Activated CD4-positive, alpha-beta T cell treated with anti-CD3 and anti-CD28 coated beads for 1 hour (primary cell): ENCODE measurements at places on chromosomes 16 and 17.

DNA sequence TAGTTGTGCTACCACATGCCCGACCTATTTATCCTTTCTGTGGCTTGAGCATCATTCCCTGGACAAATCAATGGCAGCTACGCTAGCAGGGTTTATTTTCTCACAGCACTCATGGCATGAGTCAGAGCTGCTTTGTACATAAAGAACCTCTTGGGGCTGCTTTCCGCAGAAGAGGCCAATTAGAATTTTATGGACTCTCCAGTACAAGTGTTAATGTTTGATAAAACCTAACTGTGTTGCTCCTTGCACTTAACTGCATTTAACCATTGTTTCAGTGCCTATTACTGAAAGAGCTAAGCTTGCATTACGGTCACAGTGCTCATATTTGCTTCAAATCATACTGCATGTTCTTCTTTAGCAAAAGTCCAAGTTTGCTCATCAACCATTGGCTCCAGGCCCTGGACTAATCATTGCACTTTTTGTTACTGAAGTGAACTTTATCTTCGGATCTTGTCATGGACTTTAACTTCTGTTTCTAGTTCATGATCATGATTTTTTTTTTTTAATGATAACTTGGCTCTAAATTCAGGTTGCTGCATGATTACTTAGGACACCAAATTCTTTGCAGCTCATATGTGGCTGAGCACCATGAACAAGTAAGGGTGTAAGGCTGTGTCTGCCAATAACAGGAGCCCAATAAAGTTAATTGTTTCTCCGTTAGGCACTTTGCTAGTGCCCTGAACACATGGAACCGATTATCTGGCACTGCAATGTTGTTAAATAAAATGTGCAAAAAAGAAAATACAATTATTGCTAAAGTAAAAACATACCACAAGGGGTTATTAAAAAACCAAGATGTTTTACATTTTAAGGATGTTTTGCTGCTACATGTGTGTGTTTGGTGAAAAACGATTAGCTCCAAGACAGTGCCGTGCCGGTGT, 492.2 kb downstream of the KCNJ2 start:
- no peak for DNase-seq

DNA sequence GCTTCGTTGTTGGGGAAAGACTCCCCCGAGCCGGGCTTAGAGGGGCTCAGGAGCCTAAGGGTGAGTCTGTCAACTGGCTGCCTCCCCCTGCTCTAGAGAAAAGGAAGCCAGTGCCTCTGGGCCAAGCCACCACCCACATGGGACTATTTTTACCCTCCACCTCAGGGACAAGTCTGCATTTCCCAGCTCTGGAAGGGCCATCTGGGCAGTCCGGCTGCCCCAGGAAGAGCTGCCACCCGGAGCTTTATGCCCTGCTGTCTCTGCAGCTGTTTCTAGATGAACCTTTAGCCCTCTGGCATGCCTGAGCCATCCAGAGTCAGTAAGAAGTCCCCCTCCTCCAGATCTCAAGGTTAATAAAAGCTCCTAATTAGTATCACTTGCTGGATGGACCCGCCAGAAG, 5.3 kb upstream of the RPRML start:
- DNase-seq, result no peak

DNA sequence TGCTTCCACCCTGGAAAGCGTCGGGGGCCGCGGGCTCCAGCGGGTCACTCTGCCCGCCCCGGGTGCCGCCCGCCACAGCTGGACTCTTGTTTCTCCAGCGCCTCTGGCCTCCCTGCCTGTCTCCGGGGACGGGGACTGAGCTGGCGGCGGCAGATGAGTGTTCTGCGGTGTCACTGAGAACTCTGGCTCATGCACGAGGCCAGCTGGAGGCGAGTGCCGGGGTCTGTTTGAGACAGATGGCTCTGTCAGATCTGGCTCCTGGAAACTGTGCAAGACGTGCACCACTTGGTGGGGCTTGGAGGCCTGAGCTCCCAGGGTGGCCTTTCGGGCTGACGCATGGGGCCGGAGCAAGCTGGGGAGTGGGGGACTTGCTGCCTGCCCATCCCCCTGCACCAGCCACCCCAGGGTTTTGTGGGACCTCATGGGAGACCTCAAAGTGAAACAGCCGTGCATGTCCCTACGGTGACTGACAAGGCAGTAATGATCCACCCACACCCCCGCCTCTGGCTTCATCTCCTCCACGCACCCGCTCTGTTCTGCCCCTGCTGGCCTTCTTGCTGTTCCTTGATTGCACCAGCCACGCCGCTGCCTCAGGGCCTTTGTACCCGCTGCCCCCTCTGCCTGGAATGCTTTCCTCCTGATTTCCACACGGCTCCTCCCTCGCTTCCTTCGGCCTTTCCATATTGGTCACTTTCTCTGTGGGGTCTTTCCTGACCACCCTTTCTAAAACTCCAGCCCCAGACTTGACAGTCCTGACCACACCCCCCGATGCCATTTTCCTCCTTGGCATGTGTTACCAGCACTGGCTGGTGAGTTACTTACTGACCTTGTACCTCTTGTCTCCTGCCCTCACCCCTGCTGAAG, 174.9 kb upstream of the CIBAR2 start:
- DNase-seq, result no peak

GRCh38 chr17:67544364-67544955, 167.4 kb downstream of the PITPNC1 start:
- DNase-seq, result no peak

GRCh38 chr16:13873835-13874438, 46.0 kb upstream of the ERCC4 start:
- DNase-seq, result no peak

- DNase-seq, result peak; percentile 20
These were observed 12.5 kb downstream of the CEP295NL start for GRCh38 chr17:78890498-78890897.

GRCh38 chr17:16877099-16877498, 94.8 kb downstream of the TNFRSF13B start:
- no peak for DNase-seq

DNA sequence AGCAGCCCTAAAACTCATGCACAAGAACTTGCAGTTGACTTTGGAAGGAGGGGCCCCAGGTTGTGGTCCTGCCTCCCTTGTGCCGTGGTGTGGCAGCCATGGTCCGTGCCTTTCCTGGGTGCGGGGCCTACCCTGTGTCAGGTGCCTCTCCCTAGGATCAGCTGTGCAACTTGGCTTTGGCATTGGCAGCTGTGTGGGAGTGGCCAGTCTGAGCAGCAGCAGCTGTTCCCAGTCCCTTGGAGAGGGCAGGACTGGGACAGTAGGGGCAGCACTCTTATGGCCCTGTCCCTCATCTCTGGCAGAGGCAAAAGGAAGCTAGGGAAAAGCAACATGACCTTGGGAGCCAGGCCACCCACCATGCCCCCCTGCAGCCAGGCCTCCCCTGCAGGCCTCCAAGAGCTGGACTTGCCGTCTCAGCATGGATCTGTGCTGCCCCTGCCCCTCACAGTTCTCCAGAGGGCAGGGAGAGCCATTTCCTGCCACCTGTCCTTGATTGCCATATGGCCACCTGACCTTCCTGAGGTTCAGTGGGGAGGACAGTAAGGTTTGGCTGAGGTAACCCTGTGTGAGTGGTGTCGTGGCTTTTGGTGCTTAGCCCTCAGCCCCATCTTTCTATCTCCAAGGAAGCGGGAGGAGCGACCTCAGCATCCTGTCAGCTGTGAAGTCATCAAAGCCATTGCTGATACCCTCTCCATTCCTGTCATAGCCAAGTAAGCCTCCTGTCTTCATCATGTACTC, 15.5 kb upstream of the NFATC3 start:
- DNase-seq, result no peak

DNA sequence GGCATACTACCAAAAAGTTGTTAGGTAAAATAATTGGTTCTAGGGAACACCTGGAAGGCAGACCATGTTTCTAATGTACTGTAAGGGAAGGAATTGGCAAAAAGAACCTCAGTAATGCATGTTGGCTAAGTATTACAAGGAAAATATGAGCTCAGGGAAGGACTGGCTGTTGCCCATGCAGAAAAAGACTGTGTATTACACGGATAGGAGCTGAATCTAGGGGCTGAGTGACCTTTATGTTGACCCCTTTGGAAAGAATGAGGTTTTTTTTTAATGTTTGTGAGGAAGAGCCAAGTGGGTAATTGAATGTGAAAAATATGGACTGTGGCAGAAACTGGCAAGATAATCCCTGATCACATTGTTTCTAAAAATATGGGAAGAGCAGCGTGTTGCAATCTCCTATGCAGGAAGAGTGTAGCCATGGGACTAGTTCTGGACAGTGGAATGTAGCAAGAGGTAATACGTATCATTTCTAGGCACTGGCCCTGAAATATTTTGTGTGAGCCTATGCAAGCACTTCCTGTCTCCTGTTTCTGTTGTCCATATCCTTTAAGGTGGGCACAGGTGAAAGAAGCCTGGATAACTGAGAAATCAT, 95.1 kb upstream of the CNTNAP4 start:
- DNase-seq, result no peak

DNA sequence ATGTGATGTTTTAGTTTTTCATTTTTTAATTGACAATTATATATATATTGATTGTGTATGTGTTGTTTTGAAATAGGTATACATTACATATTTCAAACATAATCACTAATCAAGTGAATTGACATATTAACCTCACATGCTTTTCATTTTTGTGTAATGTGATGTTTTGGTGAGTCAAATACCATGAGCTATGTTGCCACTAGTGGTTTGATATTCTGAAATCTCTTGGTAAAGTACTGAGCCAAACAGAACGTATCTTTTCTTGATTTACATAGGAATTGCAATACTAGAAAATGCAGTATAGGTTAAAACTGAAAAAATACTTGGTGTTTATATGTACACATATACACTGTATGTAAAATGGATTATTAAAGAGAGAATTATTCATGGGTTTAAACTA, 65.2 kb upstream of the SIAH1 start:
- DNase-seq, result no peak

DNA sequence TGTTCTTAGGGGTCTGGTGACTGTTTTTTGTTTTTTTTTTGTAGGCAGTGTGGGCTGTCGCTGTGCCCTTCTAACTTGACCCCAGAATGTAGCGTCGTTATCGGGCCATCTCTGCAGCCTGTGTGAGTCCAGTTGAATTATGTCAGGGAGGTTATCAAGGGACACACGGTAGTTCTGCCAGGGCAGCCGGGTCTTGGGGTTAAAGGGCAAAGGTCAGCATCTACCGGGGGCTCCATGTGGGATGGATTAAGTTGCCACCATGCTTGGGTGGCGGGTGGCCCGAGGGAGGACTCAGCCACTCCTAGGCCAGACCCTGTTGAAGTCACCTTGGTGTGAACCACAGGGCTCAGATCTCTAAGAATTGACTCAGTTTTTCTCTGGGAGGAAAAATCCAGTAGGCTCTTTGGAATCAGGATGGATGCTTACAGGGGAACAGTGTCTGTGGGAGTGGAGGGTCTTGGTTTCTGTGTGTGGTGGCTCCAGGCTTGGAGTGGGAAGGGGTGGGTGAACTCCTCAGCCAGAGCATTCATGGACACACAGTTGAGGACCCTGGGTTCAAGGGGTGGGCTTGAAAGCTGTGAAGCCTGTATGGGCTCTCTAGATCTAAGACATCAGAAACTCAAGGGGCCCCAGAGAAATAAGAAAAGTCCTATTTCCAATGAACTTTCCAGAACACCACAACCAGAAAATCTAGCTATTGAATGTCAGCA, 191.7 kb downstream of the IRF8 start:
- no peak for DNase-seq

GRCh38 chr16:47132308-47132707, 11.4 kb downstream of the NETO2 start:
- DNase-seq, result no peak

DNA sequence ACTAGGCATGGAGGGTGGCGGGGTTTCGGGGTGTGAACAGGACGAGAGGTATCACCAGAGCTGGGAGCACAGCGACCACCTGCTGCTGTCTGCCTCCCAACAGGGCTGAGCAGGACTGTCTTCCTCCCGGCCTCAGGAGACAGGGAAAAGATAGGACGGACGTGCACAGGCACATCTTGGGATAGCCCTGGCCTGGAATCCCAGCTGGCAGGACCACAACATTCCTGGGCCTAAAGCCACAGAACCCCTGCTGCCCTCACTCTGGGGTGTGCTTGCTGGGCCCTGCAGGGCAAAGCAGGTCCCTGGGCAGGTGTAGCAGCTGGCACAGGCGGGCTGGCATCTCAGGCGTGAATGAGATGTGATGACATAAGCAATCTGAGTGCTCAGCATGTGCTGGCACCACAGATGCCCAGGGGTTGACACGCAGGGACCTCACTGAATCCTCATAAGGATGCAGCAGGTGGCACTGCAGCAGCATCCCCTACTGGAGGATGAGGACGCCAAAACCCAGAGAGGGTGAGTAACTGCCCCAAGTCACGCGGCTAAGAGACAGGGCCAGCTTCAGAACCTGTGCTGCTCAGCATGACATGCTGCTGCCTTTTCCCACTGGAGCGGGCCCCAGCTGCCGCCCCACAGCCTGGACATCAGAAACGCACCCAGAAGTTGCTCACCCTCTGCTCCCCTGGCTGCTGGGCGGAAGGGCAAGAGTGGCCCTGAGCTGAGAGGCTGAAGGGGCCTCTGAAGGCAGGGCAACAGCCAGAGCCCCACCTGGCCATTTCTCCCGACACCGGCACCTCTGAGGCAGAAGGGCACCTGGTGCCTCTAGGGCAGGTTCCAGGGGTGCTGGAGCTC, 7.1 kb downstream of the CORO7 start:
- DNase-seq, result no peak

DNA sequence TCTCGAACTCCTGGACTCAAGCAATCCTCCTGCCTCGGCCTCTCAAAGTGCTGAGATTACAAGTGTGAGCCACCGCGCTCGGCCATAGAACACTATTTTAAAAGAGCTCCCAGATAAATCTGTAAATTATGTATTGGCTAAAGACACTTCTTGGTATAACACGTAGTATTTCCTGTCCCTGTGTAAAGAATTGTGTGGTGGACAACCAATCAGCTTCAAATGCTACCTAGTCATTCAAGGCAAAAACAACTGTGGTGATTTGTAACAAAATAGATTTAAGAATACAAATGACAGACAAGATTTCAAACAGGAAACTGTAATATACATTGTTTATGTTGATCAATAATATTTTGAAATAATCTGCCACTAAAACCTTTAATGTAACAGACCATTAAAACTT, 14.6 kb downstream of the CRLF3 start:
- no peak for DNase-seq

DNA sequence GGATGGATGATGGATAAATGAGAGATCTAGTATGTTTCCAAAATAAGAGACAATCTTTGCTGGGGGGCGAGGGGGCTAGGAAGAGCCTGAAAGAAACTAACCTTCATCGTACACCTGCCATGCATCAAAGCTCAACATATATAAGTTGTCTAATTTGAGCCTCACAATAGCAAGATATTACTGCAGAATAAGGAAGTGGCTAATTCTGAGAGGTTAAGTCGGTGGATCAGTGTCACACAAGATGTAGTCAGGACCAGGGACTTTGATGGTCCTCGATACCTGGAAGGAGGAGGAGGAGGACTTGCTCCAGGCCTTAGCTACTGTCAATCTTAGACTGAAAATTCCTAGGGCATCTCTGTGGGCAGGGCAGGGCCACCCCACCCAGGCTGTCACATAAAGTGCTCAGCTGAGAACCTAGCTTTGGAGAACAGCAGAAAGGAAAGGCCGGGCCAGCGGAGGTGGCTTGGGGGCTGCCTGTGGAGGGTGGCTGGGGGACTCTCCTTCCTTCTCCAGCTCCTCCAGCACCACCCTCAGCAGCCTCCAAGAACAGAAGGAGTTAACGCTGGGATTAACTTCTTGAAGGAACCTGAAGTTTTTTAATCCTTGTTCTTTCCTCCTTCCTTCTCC, 460 bp upstream of the SLC13A2 start:
- no peak for DNase-seq
